Spleen (tissue), 13 donors: ENCODE measurements at places on chromosomes 4 and X.
A peak's percentile ranks its signal among the peaks of the same experiment; 100 is the strongest.

GRCh38 chrX:25016938-25017598, 1.3 kb upstream of the ARX start:
- H3K4me1 ChIP-seq: peaks cover 3% of the 10 kb centered on the region
- no peak overlapping the region for H3K4me3 ChIP-seq
- H3K36me3 ChIP-seq: no peaks in the 10 kb centered on the region
- no peak for DNase-seq

DNA sequence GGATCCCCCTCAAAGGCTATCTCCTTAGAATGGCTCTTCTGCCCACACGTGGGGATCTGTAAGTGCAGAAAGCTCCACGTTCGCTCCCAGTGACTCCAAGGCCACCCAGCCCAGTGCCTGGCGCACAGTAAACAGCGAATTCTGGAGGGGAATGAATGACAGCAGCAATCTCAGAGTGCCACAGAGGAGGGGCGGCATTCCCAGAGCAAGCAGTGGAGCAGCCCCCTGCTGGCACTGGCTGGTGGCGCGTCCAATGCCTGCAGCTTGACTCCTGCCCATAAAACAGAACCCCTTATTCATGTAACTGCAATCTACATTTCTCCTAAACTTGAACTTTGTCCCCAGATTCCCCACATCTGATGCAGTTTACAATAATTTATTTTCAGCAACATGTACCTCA, 6.9 kb upstream of the HELT start:
- no peaks in the 10 kb centered on the region for H3K36me3 ChIP-seq
- no peak overlapping the region for H3K27ac ChIP-seq
- DNase-seq: no peak
- no peak overlapping the region for H3K4me3 ChIP-seq

DNA sequence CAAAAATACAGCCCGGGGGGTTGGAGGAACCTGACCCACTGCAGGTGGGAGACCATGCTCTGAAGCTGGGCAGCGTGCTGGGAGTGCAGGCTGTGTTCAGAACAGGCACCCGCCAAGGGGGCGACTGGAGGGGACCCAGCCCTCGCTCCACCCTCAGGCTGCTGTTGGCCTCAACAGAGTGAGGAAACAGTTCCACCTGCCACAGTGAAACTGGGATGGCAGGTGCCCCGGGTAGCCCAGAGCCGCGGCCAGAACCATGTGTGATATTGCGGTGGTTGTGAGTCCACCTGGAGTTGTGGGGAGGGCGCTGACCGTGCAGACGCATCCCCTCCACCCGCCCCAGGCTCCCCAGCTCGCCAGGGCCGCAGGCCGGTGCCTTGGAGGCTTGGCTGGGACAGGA, 45.7 kb upstream of the PSAPL1 start:
- no peak overlapping the region for H3K4me3 ChIP-seq
- DNase-seq: no peak
- no peaks in the 10 kb centered on the region for H3K4me1 ChIP-seq
- no peaks in the 10 kb centered on the region for H3K36me3 ChIP-seq
- H3K27me3 ChIP-seq: no peaks in the 10 kb centered on the region
- H3K27ac ChIP-seq: no peak overlapping the region

DNA sequence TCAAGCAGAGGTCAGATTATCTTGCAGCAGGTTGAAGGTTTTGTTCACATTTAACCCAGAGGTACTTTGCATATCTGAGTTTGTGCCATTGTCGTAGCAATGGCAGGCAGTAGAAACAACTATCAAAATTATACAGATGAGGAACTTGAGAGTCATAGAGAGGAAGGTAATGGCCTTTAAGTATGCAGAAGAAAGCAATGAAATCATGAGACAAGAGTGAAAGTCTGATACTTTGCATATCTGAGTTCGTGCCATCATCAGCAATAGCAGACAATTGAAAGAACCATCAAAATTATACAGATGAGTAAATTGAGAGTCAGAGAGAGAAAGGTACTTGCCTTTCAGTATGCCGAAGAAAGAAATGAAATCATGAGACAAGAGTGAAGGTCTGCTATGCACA, 154.1 kb downstream of the NLGN4X start:
- DNase-seq: no peak
- no peak overlapping the region for H3K27ac ChIP-seq
- no peaks in the 10 kb centered on the region for H3K36me3 ChIP-seq
- no peaks in the 10 kb centered on the region for H3K4me1 ChIP-seq

DNA sequence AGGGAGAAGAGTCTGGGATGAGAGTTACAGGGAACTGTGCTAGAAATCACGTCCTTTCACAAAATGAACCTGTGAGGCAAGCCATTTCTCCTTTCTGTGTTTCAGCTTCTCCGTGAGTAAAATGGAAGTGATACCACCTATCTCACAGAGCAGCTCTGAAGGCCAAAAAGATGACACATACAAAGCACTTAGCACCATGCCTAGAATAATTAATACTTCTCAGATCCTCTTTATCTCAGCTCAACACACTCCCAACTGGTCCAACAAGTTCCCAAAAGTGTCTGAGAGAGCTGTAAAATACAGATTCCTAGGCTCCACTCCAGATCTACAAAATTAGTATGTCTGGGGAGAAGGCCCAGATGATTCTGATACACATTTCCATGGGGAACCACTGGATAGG, 38.3 kb downstream of the LHFPL1 start:
- no peak overlapping the region for H3K27ac ChIP-seq
- DNase-seq: no peak
- no peak overlapping the region for H3K4me3 ChIP-seq
- H3K36me3 ChIP-seq: no peaks in the 10 kb centered on the region

DNA sequence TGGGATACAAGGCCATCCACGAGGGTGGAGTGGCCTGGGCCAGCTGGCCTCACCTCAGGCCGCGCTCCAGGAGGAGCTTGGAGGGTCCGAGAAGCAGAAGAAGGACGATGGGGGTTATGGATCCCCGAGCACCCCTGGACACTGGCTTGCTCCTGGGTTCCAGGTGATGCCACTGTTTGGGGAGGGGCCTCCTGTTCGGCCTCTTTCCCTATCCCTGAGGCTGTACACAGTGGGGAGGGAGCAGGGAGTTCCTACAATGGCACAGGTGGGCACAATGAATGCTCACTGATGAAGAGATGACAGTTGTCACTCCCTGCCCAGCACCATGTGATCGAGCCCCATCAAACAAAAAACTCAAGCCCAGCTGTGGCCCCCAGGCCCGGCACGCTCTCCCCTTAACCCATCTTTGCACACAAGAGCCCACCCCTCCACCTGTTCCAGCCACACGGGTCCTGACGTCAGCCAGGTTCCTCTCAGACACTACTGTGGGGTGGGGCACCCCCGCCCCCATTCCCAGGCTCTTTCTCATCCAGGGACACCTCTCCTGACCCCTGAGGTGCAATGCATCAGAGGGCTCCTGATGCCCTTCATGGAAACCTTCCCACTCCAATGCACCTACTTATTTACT, 70.3 kb downstream of the WFS1 start:
- peak; percentile 59 for DNase-seq
- peaks cover 47% of the 10 kb centered on the region for H3K27me3 ChIP-seq
- H3K4me3 ChIP-seq: no peak overlapping the region
- no peaks in the 10 kb centered on the region for H3K4me1 ChIP-seq
